Activated naive CD4-positive, alpha-beta T cell (primary cell): ENCODE measurements at places on chromosomes 7 and 10.

DNA sequence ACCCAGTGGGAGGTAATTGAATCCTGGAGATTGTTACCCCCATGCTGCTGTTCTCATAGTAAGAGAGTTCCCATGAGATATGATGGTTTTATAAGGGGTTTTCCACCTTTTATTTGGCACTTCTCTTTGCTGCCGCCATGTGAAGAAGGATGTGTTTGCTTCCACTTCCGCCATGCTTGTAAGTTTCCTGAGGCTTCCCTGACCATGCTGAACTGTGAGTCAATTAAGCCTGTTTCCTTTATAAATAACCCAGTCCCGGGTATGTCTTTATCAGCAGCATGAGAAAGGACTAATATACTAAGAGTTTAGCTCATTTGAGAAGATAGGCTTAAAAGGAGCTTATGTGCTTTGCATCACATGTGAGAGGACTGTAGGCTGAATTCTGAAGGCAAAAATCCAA lies 29.3 kb downstream of the TMEM248 start:
- DNase-seq = no peak

- DNase-seq = no peak
Measured at GRCh38 chr10:123993534-123994416, 99.6 kb downstream of the CHST15 start.

- DNase-seq = no peak
Measured at GRCh38 chr10:95394161-95394880, 103.5 kb upstream of the PDLIM1 start.

DNA sequence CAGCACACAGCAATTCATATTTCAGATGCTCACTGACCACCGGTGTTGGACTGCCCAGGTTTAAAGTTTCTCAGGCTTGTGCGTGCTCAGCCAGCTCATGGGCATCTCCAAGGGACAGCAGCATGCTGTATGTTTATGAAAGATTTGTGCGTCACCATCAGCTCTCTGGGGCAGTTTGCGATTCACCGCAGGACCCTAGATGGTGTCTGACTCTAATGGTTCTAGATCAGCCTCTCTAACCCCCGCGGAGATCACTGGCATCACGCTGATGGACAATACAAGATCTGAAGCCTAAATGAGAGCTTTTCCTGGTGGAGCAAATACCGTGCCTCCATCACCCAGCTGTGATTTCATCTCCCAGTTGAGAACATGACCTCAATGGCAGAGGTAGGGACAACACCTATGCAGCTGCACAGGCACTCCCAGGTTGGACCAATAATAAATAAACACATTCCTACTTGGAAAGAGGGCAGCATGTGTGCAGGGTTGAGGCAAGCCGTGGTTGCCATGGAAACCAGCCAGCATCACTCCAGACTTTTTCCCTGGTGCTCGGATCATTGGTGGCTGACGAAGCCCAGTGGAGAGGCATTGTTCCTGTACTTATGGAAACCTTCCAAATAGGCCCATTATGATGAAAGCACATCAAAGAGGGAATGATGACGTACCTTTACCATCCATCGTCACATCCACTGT lies 253.6 kb downstream of the KCNMA1 start:
- DNase-seq = no peak

- DNase-seq = no peak
Measured at GRCh38 chr7:2641406-2642393, 9.9 kb downstream of the TTYH3 start.
